ENCODE measurements at places on chromosomes 12 and 14.

DNA sequence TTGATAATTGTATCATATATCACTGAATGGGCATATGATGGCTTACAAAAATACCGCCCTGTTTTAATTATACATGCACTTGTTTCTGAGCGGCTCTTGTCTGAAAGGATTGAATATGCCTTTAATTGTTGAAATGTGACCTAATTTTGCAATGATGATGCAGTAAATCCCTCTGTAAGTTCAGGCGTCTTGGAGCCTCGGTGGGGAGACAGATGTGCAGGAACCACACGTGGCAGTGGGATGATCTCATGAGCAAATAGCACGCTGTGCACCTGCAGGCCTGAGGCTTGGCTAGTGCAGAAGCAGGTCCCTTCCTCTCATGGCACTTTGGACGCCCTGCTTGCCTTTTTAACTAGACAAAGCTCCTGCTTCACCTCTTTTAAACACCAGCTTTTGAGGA, 49.3 kb upstream of the ASPG start:
- DNase-seq: no peak

DNA sequence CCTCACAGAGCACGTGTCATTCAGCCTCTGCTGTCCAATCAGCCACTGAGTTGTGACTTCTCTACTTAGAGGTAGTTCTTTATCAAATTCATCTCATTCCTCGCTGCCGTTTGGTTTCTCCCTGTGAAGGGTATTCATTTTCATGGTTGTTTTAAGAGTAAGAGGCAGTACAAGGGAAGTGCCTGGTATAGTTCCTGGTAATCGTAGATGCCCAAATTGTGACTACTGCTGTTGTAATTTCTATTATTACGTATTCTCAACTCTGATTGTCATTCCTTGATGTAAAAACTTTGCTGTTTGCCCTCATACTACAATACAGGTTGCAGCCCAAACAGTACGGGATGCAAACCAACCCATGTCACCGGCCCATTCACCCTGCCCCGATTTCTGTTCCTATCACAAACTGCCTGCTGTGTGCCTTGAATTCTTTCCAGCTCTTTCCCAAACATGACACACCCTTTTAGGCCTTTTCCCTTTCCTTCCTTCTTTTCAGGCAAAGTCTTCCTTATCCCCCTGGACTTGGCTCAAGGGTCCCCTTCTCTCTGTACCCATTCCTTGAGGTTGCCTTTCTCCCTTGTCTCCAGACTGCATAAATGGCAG, 93.0 kb downstream of the SLC25A47 start:
- DNase-seq: no peak

- no peak for DNase-seq
These were observed 1315.3 kb downstream of the TMEM121 start for GRCh38 chr14:106841701-106842100.

GRCh38 chr12:18400186-18400585, 138.9 kb downstream of the PIK3C2G start:
- DNase-seq: no peak

DNA sequence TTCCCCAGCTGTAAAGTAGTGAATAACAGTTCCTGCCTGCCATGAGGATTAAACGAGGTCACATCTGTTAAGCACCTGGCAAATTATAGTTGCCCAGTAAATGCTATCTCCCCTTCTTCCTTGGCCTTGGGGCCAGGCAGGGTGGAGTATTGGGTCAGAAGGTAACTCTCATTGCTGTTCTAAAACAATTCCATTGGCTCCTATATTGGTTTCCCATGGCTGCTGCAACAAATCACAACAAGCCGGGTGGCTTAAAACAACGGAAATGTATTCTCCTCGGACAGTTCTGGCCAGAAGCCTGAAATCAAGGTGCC, 31.9 kb downstream of the MMAB start:
- no peak for DNase-seq

GRCh38 chr14:57974896-57975295, 109.0 kb upstream of the SLC35F4 start:
- no peak for DNase-seq

- DNase-seq: no peak
These were observed 82.3 kb downstream of the SPPL3 start for GRCh38 chr12:120821878-120822277.

All from T-helper 9 cell (primary cell).